ENCODE measurements at places on chromosomes 5 and 9.

- no peak for DNase-seq
Measured at GRCh38 chr9:17905366-17905765, 326.5 kb downstream of the SH3GL2 start.

GRCh38 chr5:142360607-142361120 lies 35.8 kb upstream of the SPRY4 start:
- no peak for DNase-seq

DNA sequence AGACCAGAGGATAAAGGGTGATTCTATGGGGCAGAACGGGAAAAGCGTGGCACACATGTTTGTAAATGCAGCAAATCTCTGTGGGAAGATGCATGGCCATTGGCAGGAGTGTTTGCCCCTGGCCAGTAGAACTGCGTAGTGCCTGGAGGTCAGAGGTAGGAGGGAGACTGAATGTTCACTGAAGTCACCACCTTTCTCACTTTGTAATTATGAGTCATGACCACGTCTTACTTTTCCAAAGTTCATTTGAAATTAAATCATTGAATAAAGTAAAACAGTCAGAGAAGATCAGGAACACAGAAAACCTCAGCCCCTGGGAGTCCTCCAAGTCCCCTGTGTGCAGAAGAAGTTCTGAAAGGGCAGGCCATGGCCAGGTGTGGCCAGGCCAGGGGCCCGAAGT lies 4.6 kb downstream of the PTGES start:
- no peak for DNase-seq

DNA sequence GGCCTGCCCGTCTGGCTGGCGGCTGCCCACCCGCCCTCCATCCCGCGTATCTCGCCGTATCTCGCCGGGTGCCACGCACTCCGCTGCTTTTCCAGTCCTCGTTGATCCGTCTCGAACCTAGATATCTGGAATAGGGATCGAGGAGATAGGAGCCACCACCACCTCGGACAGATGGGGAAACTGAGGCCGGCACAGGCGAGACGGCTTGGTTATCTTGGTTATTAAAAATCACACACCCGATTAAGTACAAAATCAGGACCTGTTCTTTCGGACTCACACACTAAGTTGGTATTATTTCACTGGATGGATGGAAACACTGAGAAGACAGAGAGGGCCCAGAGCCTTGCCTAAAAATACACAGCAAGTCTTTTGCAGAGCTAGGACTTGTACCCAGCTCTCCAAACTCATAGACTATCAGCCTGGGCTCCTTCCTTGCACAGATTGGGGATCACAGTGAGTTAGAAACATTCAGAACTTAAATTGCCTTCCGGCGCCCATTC lies 678 bp downstream of the SLC26A2 start:
- DNase-seq: peak; percentile 53

DNA sequence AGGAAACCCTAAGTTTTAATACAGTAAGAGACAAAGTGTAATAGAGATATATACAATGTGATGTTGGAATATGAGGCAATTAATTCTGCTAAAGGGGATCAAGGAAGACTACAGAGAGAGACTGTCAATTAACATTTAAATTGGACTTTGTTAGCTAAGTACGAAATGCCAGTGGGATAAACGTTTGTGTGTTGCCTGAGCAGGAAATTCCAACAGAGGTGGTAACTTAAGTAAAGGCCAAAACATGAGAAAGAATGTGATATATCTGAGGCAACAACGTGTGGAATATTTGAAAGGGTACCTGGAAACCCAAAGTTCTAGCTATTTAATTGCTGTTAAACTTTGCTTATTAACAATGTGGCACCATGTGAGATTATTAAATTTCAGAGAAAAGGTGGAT lies 1666.9 kb upstream of the WWC1 start:
- no peak for DNase-seq

- DNase-seq: no peak
Measured at GRCh38 chr5:34460496-34460895, 195.6 kb upstream of the RAI14 start.

DNA sequence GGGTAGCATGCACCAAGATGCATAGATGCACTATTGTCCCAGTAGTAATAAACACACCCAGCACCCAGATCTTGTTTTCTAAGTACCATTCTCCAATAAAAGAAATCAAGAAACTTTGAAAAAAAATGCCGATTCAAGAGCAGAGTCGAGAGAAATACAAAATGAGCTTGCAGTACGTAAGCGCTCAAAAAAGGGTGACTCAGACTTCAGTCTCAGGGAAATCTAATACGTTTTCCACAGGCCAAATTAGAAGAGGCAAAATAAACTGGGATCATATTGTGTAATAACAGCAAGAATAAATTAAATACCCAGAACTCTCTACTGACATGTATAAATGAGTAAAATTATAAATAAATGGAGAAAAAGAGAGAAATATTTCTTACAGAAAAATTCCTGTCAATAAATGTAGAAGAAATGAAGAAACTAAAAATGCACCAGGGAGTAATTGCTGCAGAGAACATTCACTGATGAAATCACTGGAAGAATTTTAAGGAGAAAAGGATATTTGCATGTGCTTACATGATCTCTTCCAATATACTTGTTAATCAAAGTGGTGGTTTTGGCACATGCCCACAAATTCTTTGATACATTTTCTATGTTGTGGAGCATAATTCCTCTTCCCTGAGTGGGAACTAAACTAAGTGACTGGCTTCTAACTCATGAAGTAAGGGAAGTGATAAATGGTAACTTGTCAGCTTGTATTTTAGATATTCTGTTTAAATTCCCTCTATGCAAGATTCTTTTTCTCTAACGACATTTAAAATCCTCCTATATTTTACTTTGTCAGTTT lies 567.6 kb upstream of the ADAMTS16 start:
- no peak for DNase-seq

DNA sequence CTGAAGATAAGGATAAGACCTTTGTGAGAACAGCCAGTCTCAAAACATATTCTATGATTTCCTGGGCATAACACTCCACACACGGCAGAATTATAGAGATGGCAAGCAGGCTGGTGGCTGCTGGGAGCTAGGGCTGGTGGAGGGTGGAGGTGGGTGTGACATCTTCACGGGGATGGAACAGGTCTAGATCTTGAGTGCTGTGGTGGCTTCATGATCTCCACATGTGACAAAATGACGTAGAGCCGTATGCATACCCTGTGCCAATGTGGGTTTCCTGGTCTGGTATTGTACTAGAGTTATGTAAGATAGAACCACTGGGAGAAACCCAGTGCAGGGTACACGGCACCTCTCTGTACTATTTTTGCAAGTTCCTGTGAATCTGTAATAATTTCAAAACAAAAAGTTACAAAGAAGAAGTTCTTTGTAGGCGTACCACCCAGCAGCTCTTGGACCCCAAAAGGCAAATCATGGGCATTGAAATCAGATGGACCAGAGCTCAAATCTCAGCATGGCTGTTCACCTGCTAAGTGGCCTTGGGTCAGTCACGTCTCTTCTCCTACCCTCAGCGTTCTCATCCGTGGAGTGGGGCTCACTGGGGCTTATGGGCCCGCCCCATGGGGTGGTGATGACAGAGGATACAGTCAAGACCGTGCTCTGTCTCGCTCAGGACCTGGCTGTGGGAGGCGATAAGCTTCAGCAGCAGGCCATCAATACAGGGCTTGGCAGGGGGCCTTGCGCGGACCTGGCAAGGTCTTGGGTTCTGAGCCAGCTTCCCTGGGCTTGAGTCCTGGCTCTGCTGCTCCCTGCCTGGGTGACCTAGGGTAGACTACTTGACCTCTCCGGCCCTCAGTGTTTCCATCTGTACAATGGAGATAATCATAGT lies 74.7 kb upstream of the UNC5A start:
- no peak for DNase-seq

DNA sequence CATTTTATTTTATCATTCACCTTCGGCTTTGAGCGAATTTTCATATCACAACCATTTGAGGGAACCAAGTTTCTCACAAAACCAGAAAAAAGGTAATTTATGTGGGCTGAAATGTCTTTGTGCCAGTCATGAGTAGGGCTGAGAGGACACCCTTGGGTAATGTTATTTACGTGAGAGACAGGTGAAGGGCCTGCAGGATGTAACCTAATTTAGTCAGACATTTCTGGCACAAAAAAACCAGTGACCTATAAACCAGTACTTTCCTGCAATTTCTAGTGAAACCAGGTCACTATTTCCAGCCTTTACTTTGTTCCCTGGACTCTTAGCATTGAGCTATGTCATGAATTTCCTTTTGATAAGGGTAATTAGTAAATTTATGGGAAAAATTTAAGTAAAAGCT lies 17.2 kb upstream of the CCDC112 start:
- no peak for DNase-seq

DNA sequence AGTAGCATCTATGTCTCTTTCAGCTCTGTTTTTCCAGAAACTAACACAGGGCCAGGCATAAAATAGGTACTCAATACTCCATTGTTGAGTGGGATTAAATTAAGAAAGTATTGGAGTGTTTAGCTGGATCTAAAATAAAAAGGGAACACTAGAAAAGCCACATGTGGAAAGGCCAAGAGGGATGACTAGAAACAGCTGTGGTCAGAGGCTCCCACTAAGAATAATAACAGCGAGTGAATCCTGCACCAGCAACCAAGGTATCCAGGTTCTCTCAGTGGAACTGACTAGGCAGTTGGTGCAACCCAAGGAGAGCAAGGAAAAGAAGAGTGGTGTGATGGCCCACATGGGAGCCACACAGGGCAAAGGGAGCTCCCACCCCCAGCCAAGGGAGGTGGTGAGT lies 31.5 kb upstream of the RGMB start:
- DNase-seq: no peak

DNA sequence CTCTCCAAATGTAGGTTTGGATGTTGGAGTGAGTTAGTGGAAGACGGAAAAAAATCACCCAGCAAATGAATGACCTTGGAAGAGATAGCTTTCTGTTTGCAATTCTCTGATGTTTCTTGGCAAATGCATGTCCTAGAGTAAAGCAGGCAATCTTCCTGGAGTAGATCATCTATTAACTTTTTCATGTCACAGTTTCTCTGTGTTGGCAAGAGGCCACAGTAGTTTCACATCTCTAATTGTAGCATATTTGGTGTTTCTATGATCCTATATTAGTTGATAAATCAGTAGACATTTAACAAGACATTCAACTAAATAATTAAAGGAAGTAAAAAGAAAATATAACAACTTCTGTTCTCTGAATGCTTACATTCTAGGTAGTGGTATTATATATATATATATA lies 138.2 kb upstream of the MINAR2 start:
- DNase-seq: no peak

- DNase-seq: no peak
Measured at GRCh38 chr5:37988454-37989046, 148.7 kb upstream of the GDNF start.

DNA sequence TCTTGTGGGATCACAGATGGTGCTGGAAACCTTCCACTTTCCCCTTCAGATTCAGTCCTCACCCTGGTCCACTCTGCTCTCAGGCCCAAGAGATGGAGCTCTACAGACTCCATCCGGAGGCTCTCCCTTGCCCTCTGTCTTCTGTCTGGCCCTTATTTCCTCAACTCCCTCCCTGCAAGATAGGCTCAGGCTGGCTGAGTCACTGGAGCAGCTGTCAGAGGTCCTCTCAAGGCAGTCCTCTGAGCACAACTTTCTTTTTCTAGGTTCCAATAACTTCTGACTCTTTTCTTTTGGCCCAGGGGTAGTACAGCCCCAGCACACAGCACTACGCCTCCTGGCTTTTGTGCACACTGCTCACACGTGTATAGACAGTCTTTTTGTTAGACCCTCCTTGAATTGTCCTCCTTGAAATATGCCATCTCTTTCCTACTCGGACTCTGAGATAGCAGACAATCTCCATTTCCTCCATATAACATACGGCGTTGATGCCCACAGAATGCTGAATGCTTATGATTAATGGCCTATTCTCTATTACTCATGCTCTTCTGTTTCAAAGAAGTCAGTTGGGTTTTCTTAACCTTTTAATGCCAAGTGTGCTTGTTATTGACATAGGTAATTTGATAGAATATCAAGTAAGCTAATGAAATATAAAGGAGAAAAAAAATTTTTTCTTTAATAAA lies 193.1 kb downstream of the SLC12A2 start:
- no peak for DNase-seq

DNA sequence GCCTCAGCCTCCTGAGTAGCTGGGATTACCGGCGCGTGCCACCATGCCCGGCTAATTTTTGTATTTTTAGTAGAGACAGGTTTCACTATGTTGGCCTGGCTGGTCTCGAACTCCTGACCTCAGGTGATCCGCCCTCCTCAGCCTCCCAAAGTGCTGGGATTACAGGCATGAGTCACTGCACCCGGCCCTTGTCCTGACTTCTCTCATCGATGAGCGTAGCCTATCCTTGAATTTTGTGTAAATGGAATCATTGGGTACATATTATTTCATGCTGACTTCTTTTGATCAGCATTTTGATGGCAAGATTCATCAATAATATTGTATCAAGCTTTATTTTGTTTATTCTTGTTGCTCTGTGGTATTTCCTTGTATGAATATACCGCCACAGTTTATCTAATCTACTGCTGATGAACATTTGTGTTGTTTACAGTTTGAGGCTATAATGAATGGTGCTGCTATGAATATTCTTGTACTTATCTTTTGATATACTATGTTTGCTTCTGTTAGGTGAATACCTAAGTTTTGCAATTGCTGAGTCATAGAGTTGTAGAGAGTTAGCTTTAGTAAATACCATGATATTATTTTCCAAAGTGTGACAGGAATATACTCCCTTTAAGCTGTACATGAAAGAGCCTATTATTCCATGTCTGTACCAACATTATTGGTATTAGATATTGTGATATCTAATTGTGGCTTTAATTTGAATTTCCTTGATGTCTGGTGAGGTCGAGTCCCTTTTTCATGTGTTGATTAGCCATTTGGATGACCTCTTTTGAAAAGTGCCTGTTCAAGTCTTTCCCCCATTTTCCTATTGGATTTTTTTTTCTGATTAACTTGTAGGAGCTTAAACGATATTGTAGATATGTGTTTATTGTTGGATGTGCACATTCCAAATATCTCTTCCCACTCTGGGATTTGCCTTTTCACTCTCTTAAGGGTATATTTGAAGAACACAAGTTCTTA lies 107.5 kb downstream of the RGS3 start:
- DNase-seq: no peak

GRCh38 chr9:7433508-7434292 lies 365.9 kb downstream of the DMAC1 start:
- DNase-seq: no peak

DNA sequence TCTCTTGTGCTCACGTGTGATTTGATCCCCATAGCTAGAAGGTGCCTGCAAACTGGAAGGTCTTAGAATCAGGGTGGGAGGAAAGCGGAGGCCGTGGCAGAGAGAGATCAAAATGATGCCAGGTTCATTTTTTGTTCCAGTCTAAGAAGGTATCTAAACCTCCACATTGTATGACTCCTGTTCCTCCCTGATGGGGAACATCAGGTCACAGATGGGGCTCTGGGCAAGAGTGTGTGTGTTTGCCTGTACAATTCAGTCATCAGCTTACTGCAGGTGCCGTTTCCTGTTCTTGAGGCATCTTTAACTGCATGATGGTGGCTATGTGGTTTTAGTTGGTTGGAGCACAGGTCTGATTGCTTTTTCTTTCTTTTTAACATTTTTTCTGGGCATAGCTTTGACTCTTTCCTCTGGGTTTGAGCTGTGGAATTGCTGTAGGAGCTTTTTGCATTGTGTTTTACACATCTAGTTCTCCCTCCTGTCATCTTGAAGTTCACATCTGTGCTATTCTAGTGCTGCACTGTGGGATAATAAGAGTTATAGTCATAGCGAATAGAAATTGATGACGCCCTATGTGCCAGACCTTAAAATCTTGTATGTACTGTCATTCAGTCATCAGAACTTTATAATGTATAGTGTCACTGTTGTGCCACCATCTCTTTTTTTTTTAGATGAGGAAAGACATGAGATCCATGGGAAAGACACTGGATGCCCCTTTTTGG lies 30.8 kb downstream of the ARHGAP26 start:
- DNase-seq: no peak

GRCh38 chr9:107760469-107761242 lies 271.1 kb upstream of the KLF4 start:
- no peak for DNase-seq
